ENCODE measurements at places on chromosomes 3 and 15.

DNA sequence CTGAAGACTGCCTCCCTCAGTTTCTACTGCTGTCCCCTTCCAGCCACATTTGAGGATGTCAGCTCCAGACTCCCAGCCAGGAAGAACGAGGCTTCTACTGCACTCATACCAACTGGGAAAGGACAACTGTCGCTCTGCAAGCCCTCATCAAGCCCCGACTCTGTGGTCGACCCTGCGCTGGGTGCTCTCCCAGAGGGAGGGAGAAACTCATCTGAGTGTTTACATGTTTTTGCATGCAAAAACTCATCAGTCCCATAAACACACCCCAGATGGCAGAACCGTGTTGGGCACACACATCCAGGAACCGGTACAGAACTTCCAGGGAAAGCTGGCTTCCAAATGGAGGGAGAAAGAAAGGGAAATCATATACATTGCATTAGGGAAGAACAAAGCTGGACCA is 43.5 kb downstream of the ADAMTS17 start:
- DNase-seq, result no peak

DNA sequence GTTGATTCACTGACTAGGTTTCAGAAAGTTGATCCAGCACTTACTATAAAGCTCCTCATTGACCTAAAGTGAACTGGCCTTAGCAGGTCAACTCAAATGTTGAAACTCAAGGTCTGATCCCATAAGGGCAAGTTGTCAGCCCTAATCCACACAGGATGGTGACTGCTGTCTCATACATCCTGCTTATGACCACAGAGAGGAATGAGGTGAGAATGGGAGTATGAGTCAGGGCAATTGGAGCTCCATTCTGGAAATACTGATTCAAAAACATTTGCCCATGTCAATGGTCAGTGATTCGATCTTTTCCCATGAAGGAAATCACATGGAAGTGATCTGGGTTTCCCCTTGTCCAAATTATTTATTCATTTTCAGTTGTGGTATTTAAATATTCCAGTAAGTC is 78.7 kb downstream of the ZNF385D start:
- peak; percentile 76 for DNase-seq

DNA sequence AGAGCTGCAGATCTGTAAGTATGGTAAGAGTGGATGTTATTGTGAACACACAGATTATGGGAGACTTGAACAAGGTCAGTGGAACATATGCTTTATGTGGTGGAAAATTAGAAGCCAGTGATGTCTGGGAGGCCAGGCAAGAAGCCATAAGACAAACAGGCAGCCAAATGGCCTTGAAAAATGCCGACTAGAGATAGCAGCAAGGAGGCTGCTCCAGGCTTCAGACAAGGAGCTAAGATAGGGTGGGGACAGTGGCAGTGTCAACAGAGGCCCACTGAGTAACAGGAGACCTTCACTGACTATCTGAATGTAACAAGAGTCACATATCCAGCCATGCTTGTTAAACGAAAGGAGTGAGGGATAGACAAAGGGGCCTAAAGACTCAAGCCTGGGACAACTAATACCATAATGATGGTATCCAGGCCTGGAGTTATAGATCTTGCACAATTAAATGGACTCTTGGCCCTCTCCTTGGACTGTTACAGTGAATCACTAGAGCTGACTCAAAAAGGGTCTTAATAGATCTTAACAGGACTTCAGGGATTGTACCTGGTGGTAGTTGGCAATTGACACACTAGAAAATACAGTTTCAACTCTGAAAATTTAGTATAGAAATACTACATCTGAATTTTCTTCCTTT is 50.6 kb downstream of the CFAP20DC start:
- peak; percentile 4 for DNase-seq

- DNase-seq, result no peak
Measured at GRCh38 chr3:71047616-71048531, 535.7 kb downstream of the FOXP1 start.

- no peak for DNase-seq
Measured at GRCh38 chr3:134765468-134765867, 29.6 kb upstream of the EPHB1 start.

DNA sequence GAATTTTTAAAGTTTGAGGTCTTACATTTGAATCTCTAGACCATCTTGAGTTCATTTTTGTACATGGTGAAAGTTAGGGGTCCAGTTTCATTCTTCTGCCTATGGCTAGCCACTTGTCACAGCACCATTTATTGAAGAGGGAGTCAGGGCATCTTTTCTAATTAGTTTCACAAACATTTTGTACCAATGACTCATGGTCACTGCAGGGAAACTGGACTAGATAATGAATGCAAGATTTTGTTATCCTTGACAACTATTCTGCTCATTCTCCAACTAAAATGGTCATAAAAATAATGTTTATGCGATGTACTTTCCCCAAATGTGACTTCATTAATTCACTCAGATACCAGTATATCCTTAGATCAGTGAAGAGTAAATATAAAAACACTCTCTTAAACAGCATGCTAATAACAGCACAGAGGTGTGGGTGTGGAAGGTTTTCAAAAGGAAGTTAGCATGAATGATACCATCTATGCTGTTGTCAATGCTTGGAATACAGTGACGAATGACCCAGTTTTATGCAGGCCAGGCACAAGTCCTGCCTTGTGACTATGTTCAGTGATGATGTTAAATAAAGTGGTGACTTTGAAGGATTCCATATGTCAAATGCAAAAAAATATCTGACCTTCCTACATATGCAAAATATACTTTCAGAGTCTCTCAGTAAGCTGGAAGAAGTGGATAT is 314.9 kb upstream of the TMCO5A start:
- DNase-seq, result no peak

DNA sequence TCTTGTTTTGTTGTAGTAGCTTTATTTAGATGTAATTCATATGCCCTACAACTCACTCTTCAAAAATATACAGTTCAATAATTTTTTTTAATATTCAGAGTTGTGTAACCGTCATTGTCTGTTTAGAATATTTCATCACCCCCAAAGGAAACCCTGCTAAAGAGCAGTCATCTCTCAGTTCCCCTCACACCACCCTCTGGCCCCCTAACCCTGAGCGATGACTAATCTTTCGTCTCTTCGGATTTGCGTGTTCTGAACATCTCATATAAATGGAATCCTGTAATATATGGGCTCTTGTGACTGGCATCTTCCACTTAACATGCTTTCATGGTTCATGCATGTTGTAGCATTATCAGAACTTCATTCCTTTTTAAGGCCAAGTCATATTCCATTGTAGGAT is 183.8 kb downstream of the ATG7 start:
- DNase-seq, result peak; percentile 36

GRCh38 chr15:50933341-50933740 is 24.9 kb downstream of the AP4E1 start:
- DNase-seq, result no peak

GRCh38 chr3:157872902-157873301 is 233.3 kb downstream of the SHOX2 start:
- DNase-seq, result peak; percentile 11

GRCh38 chr3:129612534-129613366 is 6.3 kb upstream of the PLXND1 start:
- peak; percentile 50 for DNase-seq

DNA sequence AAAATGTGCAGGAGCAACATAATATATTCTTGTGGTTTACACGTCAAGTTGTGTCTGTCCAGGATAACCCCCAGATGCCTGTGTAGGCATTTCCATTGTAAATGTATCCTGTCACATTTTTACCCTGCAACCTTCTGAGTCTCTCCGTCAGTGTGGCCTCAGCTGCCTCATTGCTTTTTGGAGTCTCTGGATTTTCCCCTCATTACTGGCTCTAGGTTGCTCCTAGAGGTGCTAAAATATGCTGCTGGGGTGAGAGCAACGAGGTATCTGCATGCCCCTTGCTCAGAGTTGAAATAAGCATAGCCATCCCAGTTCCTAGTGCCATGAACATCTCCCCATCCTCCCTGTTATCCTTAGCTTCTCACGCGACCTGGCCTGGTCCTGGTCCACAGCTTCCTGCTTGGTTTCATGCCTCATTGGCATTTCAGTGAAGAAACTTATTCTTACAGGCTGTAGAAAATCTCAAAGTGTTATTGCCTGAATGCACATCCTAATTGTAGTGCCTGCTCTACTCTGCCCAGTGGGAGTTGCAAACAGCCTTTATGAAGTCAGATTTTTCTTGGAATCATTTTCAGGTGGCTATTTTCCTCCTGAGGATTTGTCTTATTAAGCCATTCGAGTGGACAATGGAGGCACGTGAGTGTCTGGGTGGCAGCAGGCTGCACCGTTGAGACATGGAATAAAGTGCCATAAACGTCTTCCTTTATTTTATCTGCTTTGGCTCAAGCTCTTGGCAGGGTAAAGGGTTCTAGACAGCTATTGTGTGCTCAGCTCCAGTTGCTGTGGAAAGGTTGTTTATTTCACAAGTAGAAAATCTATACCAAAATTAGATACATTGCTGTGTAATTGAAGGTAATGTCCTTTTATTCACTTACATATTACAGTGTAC is 33.2 kb downstream of the OXNAD1 start:
- DNase-seq, result no peak

GRCh38 chr3:184005941-184006507 is 11.7 kb downstream of the ABCC5 start:
- DNase-seq, result no peak

GRCh38 chr15:71114066-71114680 is 1.1 kb upstream of the THSD4 start:
- DNase-seq, result no peak

DNA sequence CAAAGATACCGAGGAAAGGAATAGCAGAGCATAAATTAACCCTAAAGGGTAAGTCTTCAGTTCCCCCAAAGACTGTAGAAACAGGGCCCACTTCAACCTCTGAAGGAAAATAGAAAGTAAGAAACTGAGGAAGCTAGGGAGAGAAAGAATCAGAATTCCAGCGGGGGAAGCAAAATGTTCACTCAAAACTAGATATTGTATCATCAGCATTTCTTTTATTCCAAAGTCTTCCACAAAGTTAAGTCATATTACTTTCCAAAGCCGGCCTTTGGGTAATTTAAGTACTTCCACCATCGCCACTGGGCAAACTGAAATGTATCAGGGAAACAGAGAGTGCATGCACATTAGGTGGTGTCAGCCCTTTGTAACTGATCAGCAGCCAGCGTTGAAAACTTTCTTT is 88.3 kb downstream of the RSL24D1 start:
- DNase-seq, result no peak

DNA sequence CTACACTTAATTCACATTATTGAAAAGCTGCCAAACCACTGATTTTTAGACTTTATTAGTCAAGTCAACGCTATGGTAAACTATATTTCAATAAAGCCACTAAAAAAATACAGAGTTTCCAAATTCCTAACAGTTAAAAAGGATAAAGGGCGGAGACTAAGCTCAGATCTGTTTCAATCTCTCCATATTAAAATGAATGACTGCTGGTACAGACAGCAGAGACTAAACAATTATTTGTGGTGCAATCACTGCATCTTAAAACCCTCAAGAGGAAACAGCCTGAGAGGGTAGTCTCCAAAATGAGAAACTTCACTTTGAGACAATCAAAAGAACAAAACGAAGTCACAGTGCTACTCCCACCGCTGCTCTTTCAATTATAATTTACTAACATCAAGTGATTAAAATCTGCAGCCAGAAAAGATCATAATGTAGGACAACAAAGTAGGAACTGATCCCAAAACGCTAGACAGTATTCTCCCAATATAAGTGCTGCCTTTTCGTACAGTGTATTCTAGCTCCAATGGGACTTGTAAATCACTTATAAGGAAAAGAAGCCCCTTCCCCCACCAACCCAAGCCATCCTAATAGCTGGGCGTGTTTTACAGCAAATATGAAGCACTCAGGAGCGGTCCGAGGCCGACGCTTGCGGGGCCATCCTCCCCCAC is 1.2 kb downstream of the UBP1 start:
- peak; percentile 15 for DNase-seq

- DNase-seq, result no peak
Measured at GRCh38 chr15:58178668-58179067, 40.5 kb downstream of the AQP9 start.

DNA sequence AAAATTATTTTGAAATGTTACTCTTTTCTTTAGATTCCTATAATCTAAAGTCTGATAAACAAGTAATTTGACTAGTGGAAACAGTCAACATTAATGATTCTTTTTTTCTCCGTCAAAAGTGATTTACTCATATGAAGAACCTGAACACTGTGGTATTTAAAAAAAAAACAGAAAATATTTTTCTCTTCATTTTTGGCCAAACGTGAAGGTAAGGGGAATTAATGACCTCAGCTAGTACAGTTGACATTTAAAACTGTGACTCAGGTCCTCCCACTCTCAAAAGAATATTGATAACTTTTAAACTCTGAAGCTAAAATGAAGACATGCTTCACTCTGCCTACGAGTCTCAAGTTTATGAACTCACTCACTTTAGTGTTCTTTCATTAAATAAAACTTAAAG is 34.5 kb downstream of the TIGIT start:
- DNase-seq, result no peak

GRCh38 chr15:83283813-83284558 is 478 bp downstream of the BNC1 start:
- DNase-seq, result peak; percentile 58

GRCh38 chr15:33344111-33344510 is 33.3 kb downstream of the RYR3 start:
- DNase-seq, result no peak

- no peak for DNase-seq
Measured at GRCh38 chr3:196057760-196058331, 24.0 kb downstream of the TFRC start.

GRCh38 chr3:142888099-142888480 is 793 bp downstream of the PCOLCE2 start:
- DNase-seq, result peak; percentile 44

DNA sequence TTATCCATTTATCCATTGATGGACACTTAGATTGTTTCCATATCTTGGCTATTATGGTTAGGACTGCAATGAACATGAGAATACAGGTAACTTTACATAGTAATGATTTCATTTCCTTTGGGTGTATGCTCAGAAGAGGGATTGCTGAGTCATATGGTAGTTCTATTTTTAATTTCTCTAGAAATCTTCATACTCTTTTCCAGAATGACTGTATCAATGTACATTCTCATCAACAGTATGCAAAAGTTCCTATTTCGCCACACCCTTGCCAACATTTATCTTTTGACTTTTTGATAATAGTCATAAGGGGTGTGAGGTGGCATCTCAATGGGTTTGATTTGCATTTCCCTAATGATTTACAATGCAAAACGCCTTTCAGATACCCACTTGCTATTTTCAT is 6.2 kb upstream of the NIPA1 start:
- DNase-seq, result no peak
